Body of pancreas (tissue), 4 donors: ENCODE measurements at places on chromosomes 7 and 10. TPM values are rescaled to one million over a fixed set of nuclear protein-coding genes. Genes with fewer than 3 reads are reported as not detected.

GRCh38 chr7:157837561-157837960 is 500.8 kb downstream of the DNAJB6 start:
- no peaks in the 10 kb centered on the region for H3K36me3 ChIP-seq
- H3K4me1 ChIP-seq, result no peaks in the 10 kb centered on the region
- H3K4me3 ChIP-seq, result no peak overlapping the region
- DNase-seq, result no peak
- H3K27ac ChIP-seq, result no peak overlapping the region
- H3K27me3 ChIP-seq, result no peaks in the 10 kb centered on the region

GRCh38 chr10:76086761-76087639 is 655.6 kb downstream of the LRMDA start:
- no peak overlapping the region for H3K4me3 ChIP-seq
- DNase-seq, result peak; percentile 45
- H3K4me1 ChIP-seq, result peaks cover 4% of the 10 kb centered on the region

Gene SYNPO2L
- not detected for total RNA-seq

Gene WAC
- 58.3 TPM for total RNA-seq

DNA sequence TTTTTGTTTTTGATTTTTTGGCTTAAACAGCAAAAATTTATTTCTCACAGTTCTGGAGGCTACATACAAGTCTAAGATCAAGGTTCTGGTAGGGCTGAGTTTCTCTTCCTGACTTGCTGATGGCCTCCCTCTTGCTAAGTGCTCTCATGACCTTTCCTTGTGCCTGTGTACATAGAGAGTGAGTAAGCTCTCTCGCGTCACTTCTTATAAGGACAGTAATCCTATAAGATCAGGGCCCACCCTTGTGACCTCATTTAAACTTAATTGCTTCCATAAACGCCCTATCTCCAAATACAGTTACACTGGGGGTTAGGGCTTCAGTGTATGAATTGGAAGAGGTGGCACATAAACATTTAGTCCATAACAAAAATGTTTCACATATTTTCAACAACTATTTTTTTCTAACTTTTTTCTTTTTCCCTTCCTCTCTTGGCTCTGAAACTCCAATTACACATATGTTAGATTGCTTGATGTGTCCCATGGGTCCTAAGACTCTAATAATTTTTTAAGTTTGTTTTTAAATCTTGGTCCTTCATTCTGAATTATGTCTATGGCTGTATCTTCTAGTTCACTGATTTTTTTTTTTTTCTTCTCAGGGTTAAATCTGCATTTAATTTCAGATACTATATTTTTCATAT is 149.8 kb downstream of the HBP1 start:
- H3K27ac ChIP-seq, result no peak overlapping the region
- no peak for DNase-seq
- H3K4me3 ChIP-seq, result no peak overlapping the region
- H3K27me3 ChIP-seq, result no peaks in the 10 kb centered on the region
- H3K4me1 ChIP-seq, result peaks cover 5% of the 10 kb centered on the region

- H3K4me1 ChIP-seq, result no peaks in the 10 kb centered on the region
- H3K27ac ChIP-seq, result no peak overlapping the region
- H3K27me3 ChIP-seq, result no peaks in the 10 kb centered on the region
- H3K4me3 ChIP-seq, result no peak overlapping the region
- DNase-seq, result no peak
These were observed 23.5 kb upstream of the KBTBD2 start for GRCh38 chr7:32915041-32915536.

Gene SLC26A3
- total RNA-seq, result not detected

DNA sequence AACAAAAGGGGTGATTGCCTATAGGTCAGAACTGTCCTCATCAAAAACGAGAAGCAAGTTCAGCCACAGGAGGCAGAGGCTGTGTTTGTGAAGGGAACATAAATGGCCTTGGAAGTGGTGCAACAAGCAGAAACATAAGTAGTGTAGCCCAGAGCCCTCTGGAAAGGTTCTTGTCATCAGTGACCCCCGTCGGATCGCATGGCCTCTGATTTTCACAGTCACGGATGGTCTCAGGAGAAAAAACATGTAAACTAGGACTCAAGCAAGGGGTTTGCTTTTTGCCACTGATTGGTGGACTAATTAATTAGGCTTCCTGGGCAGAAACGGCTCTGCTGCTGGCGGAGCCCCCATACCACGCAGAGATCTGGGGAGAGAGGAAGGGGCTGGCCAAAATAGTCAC is 496.5 kb upstream of the MKI67 start:
- no peaks in the 10 kb centered on the region for H3K4me1 ChIP-seq
- no peak for DNase-seq
- H3K4me3 ChIP-seq, result no peak overlapping the region
- H3K36me3 ChIP-seq, result no peaks in the 10 kb centered on the region
- no peak overlapping the region for H3K27ac ChIP-seq

- H3K36me3 ChIP-seq, result no peaks in the 10 kb centered on the region
- no peak for DNase-seq
- peaks cover 16% of the 10 kb centered on the region for H3K4me1 ChIP-seq
- H3K4me3 ChIP-seq, result no peak within 1 kb of the TSS
These were observed at the start of gene INSYN2A for GRCh38 chr10:127196282-127197153. TSS of gene INSYN2A (minus strand) at chr10:127196591. CDS start at chr10:127176395, 20,196 bp downstream.

Gene ADARB2
- total RNA-seq, result 12.2 TPM

DNA sequence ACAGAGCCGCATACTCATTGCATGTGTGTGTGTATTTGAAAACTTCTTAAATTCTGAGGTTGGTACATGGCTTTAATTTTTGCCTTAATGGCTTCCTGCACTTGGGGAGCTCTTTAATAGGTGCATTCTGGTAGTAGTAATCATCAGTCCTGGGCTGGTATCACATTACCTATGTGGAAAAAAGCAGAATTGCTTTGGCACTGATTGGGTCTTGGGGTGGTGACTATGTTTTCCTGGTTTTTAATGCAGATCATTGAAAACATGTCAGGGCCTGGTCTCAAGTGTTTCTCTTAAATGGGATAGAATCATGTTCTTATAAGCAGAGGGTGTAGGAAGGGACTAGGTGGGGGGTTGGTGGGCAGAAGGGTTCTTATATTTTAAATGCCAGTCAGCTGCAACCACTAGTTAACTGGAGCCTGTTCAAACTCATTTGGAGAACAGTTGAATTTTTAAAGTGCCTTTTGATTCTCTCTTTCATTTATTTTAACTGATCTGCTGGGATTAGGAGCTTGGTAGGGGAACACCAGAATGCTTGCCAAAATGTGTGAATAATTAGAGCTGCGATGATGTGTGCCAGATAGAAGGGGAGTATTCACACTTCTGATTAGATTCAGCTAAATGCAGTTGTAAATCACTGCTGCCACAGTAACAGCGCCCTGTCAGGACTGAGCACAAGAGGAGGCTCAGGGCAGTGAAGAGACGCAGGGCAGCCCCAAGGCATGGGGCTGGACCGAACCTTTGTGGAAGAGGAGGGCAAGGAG is 633.5 kb upstream of the GALNT17 start:
- H3K27ac ChIP-seq, result no peak overlapping the region
- no peak overlapping the region for H3K4me3 ChIP-seq
- H3K4me1 ChIP-seq, result peaks cover 20% of the 10 kb centered on the region
- no peaks in the 10 kb centered on the region for H3K36me3 ChIP-seq

Gene ASZ1
- not detected for total RNA-seq

DNA sequence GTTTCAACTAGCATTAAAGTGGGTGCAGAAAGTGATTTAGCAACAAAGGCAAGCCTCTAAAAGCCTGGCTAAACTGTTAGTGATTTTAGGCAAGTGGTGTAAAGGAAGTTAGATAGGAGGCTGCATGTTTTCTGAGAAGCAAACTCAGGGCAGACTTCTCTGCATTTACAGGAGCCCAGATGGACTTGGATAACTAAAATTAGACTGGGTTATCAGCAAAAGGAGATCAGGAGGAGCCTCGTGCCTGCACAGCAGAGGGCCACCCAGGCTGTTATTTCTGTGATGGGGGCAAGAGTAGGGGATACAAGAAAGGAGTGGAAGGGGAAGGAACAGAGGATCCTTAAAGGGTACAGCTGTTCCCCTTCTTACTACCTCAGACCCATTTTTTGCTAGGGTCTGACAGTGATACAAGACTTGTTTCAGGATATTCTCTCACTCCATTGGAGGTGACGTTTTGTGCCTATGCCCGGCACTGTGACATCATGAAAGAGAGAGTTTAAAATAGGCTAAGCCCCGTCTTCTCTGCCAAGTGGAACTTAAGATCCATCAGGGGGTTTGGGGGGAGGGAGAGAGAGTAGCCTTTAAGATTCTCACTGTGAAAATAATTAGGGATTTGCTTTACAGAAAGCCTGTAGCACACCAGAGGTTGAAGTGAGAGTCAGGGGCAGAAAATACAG is 49.6 kb upstream of the PDCD4 start:
- no peaks in the 10 kb centered on the region for H3K27me3 ChIP-seq
- H3K36me3 ChIP-seq, result no peaks in the 10 kb centered on the region
- peak overlapping the region; percentile 75 for H3K27ac ChIP-seq
- no peak overlapping the region for H3K4me3 ChIP-seq
- H3K4me1 ChIP-seq, result peaks cover 76% of the 10 kb centered on the region

Gene LRRC4
- total RNA-seq, result under 0.01 TPM

- no peaks in the 10 kb centered on the region for H3K27me3 ChIP-seq
- H3K36me3 ChIP-seq, result no peaks in the 10 kb centered on the region
- DNase-seq, result no peak
- H3K27ac ChIP-seq, result no peak overlapping the region
These were observed 129.1 kb upstream of the ANK3 start for GRCh38 chr10:60518745-60519144.

Gene FAS
- 22.1 TPM for total RNA-seq

DNA sequence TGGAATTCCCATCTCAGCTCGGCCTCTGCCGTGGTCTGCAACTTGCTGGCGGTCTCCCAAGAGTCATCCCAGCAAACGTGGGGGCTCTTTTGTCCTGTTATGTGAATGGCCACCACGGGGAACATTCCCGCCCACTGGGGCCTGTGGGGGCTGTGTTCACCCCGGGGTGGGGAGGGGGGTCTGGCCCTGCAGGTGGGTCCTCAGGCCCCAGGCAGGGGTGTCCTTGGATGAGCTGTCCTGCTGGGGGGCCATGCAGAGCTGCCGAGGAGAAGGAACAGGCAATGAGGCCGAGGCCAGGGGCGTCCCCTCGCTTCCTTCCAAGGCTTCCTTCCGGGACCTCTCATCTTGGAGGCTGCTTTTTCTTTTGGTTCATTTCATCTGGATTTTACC is 24.4 kb upstream of the PITRM1 start:
- H3K27ac ChIP-seq, result no peak overlapping the region
- peaks cover 16% of the 10 kb centered on the region for H3K4me1 ChIP-seq
- no peak overlapping the region for H3K4me3 ChIP-seq
- DNase-seq, result no peak
